ENCODE measurements at places on chromosomes 6 and 20. TPM values are rescaled to one million over a fixed set of nuclear protein-coding genes. Genes with fewer than 3 reads are reported as not detected.

Gene DYNLT2
- 1.5 TPM for total RNA-seq

Gene STX11
- 1.1 TPM for total RNA-seq

Gene RSPH3
- 9.4 TPM for total RNA-seq

Gene FHL5
- total RNA-seq: not detected

Gene CDSN
- not detected for total RNA-seq

Gene MOG
- total RNA-seq: not detected

Gene PPT2
- 16.2 TPM for total RNA-seq

Gene ABHD16B
- total RNA-seq: not detected

Gene WFDC2
- total RNA-seq: not detected

Gene TMEM30A
- 152 TPM for total RNA-seq

Gene NR2E1
- not detected for total RNA-seq

Gene PPP1R3D
- 8.2 TPM for total RNA-seq

Gene F13A1
- not detected for total RNA-seq

Gene ZFP57
- total RNA-seq: not detected

Gene POM121L2
- not detected for total RNA-seq

Gene NKX2-4
- not detected for total RNA-seq

Gene GJA1
- total RNA-seq: 248 TPM

Gene FAXC
- total RNA-seq: 1.8 TPM

Gene SSTR4
- not detected for total RNA-seq

Gene BPI
- not detected for total RNA-seq

Gene CTCFL
- total RNA-seq: not detected

Gene KIF25
- total RNA-seq: not detected

Gene DNAH8
- not detected for total RNA-seq

Gene BPIFA1
- not detected for total RNA-seq

Gene SOX18
- total RNA-seq: not detected

Gene VSTM2L
- total RNA-seq: 9.2 TPM

Gene RBPJL
- total RNA-seq: not detected

Gene BNIP5
- total RNA-seq: not detected

Gene OTOR
- not detected for total RNA-seq

Gene RXRB
- total RNA-seq: 27.7 TPM

Gene EYA2
- total RNA-seq: not detected

Gene PRSS35
- not detected for total RNA-seq

Gene MDFI
- total RNA-seq: 1.4 TPM

Gene CLVS2
- total RNA-seq: not detected

Gene BLTP3A
- 4.9 TPM for total RNA-seq

Gene UST
- total RNA-seq: 23.3 TPM

Gene TCF21
- 4.1 TPM for total RNA-seq

Gene RAET1E
- total RNA-seq: 10.4 TPM

Gene EFCAB8
- total RNA-seq: not detected

Gene ECHDC1
- total RNA-seq: 115 TPM

Gene RIMS4
- not detected for total RNA-seq

Gene SPATA25
- not detected for total RNA-seq
